ENCODE measurements at places on chromosomes 6 and 20.

DNA sequence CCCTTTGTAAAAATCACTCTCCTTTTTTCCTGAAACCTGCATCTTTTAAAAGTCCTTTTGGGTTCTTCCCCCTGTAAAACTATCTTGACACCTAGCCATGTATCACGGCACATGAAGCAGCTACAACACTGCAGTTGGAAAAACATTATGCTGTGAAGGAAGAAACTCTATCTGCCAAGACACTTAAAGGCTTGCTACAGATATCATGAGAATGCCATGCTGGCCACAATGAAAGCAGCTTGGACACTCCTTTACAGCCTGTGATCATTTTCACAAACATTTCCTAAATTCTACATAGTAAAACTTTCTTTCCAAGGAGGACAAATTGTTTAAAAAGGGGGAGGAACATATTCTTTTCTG lies 31.8 kb downstream of the CNKSR3 start:
- DNase-seq: no peak

DNA sequence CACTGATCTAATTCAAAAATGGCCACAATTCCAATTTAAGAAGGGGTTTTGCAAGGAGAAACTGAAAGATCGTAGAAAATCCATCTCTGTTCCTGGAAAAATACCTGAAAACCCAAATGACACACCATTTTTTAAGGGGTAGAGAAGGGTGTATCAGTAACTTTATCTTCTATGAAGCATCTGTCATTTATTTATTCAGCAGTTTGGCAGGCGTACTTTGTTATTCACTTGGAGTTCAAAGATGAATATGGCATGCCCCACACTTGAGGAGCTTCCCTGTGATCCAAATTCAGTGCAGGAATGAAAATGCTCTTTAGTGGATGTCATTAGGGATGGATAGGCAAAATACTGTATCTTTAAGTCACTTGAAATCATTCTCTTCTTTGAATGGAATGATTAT lies 7.2 kb downstream of the HINT3 start:
- DNase-seq: no peak

- DNase-seq: peak; percentile 80
Observed at GRCh38 chr6:107491138-107491609, 1.3 kb downstream of the SOBP start.

DNA sequence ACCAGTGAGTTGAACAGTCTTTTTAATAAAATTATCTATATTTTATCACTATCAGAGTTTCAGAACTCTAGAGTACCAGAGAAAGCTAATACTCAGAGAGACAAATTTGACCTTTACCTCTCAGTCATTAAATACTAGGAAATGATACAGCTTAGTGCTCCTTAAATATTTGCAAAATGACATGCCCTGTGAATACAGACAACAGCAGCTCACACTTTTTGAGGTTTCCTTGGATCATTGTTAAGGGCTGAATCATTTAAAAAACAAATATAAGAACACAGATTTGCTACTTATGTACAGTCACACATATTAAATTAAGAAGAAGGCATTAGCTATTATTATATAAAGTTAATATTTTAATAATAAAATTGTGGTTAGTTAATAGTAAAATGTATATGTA lies 1158.7 kb upstream of the EYS start:
- DNase-seq: no peak

DNA sequence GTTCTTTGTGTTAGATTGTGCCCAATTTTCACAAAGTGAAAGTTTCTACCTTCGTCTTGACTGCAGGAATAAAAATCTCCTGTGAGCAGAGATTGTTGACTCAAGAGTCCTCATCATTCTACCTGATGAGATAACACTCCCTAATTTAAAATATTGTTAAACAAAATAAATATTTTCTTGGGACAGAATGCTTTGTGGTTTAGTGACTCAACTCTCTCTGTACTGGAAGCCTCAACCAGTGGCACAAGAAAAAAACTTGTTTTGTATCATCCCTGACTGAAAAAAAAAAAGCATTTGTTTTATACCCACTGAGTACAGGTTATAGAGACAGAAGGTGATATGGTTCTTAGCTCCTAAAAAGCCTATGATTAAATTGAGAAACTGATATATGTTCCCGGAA lies 78.9 kb downstream of the CRYBG1 start:
- DNase-seq: no peak

DNA sequence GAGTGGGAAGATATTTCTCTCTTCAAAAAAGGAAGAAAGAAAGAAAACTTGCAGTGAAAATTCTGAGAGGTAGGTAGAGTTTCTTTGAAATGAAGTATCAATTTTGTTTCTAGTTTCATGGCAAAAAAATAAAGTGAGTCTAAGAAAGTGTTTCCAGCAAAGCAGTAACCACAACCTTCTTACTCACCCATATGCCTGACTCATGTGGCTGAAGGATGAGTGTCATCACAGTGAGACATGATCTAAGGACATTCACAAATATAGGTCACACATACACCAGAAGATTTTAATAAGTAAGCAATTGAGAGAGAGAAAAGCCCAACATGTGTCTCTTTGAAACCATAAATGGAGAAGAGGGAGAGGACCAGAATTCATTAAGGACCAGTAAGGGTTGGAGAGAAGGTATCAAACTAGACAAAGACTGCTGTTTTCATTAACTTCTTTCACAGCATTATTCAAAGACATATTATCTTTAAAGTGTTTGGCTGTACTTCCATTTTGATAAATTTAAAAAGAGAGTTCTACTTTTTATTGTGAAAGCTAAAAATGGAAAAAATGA lies 169.5 kb downstream of the FRK start:
- no peak for DNase-seq

DNA sequence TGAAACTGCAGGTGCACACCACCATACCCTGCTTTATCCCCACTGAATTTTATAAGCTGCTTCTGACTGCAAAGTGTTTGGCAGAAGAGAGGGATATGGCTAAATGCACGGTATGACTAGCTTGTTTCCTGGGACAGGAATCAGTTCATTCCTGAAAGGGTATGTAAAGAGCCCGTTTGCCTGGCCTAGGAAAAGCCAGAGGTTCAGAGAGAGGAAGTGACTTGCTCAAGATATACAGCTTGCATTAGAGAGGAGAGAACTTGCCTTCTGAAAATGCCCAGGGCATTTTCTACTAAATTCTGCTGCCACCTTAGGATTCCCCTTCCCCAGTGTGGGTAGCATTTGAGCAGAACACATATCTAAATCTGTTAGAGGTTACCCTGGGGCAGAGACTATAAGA lies 683 bp upstream of the GCNT2 start:
- no peak for DNase-seq

GRCh38 chr6:131781687-131782086 lies 26.1 kb upstream of the ENPP1 start:
- no peak for DNase-seq

GRCh38 chr20:38270869-38271605 lies 10.5 kb upstream of the KIAA1755 start:
- DNase-seq: no peak

DNA sequence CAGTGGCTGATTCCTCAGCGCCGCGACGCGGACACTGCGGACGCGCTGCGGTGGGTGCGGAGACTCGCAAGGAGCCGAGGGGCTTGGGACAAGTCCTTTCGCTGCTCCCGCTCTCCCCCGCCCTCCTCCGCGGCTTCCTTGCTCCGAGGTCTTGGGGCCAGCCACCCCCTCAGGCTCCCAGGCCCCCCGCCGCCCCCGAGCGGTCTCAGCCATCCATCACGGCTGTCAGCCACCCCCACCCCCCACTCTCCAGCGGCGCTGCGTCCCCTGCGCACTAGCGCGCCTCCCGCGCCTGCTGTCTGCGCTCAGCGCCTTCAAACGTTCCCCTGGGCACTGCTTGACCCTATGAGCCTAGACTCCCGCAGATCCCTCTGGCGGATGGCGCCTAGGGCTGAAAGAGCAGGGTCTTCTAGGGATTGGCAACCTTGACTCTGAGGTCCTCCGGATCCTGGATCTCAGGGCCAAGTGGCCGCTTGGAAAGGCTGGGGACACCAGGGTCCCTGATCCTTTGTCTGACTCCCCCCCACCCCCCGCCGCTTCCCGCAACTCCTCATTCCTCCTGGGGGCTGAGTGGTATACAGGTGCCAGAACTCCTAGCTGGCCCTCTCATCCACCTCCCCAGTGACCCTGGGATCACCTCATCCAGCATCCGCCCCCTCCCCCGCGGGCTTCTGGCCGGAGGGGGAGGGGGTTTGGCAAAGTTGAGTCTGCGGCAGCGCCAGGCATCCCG lies 1.4 kb downstream of the SLC12A5 start:
- DNase-seq: no peak

- no peak for DNase-seq
Observed at GRCh38 chr6:88748141-88748540, 215.3 kb downstream of the RNGTT start.

GRCh38 chr6:107662333-107662732 lies 161.8 kb downstream of the SCML4 start:
- DNase-seq: no peak

All from BE2C (cell line).